ENCODE measurements at places on chromosomes 16 and 17.

- DNase-seq, result no peak
Observed at GRCh38 chr17:68693896-68694295, 92.7 kb upstream of the FAM20A start.

GRCh38 chr16:14669776-14670175 is 24.3 kb downstream of the PLA2G10 start:
- no peak for DNase-seq

- DNase-seq, result no peak
Observed at GRCh38 chr17:44384281-44384822, 5.1 kb downstream of the ITGA2B start.

DNA sequence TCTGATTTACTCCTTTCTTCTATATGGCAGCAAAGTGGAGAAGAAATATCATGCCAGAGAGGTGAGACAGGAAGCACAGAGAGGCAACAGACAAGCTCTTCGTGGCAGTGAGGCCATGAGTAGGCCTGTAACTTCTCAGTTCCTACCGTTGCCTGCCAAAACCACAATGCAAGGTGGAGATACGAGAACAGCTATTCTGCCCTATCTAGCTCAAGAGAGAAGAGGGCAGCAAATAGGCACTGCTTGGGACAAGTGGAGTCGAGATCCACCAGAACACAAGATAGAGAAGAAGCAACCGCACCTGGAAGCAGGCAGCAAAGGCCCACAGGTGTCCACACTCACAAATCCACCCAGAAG is 24.8 kb downstream of the RANBP10 start:
- no peak for DNase-seq

GRCh38 chr16:20960899-20961298 is 60.3 kb downstream of the LYRM1 start:
- DNase-seq, result no peak

DNA sequence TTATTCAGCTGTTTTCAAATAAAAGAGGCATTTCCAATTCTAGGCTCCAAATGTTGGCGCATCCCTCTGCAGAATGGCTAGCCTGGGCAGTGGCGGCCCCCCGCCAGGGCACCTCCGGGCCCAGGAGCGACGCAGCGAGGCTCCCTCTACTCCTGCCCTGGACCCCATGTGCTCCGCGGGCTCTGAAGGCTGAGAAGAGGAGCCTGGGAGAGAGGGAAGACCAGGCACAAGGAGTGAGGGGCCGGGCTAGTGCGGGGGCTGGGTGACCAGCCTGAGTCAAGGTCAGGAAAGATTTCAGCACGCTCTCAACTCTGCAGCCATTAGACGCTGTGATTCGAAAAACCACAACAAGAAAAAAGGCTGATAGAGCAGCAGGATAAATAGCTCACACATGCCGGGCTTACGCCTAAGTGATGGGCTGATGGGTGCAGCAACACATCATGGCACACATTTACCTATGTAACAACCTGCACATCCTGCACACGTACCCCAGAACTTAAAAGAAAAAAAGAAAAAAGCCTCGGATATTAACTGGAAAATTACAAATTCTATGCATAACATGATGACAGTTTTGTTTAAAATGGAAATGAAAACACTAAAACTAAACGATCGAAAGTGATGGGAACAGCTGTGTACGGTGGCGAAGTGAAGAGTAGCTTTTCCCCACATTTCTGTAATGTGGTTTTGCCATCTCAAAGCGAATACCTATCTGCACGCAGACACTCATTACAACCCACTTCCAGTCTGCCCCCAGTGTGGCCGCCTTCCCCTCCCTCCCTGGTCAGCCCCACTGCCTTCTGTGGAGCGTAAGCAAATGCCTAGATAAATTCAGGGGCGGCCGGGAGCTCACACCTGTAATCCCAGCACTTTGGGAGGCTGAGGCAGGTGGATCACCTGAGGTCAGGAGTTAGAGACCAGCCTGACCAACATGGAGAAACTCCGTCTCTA is 44.4 kb downstream of the MAP1LC3B start:
- DNase-seq, result no peak

- DNase-seq, result no peak
Observed at GRCh38 chr16:89000207-89000959, 23.4 kb upstream of the CBFA2T3 start.

DNA sequence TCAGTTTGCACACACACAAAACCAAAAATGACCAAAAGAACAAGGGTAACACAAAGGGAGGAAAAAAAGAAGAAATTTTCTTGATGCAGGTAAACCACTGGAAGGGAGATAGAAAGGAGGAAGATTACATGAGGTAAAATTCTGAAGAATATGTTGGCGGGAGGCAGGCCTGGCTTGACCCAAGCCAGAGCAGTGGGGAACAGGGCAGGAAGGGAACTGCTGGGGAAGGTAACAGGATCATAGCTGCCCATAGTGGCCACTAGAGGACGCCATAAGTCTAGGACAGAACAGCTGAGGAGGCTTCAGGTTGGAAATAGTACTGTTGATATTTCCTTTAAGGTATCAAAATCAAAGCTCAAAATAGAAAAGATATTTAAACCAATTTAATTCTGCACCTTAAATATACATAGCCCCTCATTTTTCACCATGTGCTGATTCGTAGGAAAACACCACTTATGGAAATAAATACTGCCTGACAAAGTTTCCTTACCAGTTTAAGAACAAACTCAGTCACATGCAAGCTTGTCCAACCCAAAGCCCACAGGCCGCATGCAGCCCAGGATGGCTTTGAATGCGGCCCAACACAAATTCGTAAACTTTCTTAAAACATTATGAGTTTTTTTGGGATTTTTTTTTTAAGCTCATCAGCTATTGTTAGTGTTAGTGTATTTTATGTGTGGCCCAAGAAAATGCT is 15.5 kb downstream of the VPS35 start:
- peak; percentile 74 for DNase-seq

DNA sequence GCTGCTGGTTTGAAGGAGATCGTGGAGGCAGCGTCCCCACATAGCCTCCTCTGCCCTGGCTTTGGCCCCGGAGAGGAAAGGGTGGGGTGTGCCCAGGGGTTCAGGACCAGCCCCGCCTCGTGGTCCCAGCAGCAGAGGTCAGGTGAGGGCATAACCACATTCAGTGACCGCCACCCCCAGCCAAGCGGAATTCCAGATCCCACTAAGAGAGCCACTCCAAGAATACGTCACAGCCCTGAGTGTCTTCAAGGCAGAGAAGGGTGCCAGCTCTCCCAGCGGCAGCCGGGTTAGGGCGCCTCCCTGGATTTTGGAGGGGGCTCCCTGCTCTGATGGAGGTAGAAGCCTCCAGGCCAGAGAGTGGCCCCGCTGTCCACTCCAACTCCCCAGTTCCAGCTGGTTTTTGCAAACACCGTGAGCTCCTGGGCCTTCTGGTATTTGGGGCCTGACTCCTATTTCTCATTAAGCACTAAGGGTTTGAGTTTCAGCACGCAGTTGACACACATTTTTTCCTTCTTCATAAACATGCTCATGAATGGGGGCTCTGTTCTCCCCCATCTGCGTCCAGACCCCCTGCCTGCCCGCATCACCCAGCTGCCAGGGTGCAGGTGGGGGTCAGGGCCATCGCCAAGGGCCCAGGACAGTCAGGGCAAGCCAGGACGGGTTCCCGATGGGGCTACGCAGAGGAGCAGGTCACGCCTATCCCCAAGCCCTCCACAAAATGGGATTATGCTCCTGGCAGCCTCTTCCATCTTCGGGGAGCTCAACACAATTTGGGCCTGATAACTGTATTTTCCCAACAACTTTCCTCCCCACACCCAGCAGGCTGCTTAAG is 98.4 kb upstream of the PLCG2 start:
- DNase-seq, result no peak

GRCh38 chr17:3621146-3621720 is 12.0 kb upstream of the TRPV1 start:
- DNase-seq, result no peak

GRCh38 chr17:50139950-50140885 is 10.3 kb upstream of the SAMD14 start:
- peak; percentile 82 for DNase-seq

GRCh38 chr16:85151603-85152413 is 39.5 kb upstream of the CIBAR2 start:
- no peak for DNase-seq

DNA sequence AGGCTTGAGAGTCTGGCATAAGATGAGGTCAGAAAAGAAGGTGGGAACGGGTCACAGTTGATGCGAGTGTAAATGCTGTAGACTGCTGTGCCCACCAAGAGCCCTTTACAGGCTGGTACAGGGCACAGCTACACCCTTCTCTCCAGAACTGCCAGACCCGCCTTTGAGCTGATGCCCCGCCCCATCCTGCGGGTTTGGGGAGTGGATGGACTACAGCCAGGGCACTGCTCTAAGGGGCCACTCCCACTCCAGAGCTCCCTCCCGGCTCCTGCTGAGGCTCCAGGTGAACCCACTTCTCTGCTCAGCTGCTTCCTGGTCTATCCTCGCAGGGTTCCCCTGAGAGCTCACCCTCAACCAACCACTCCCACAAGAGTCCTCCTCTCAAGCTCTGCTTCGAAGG is 12.3 kb downstream of the MEIOB start:
- no peak for DNase-seq

DNA sequence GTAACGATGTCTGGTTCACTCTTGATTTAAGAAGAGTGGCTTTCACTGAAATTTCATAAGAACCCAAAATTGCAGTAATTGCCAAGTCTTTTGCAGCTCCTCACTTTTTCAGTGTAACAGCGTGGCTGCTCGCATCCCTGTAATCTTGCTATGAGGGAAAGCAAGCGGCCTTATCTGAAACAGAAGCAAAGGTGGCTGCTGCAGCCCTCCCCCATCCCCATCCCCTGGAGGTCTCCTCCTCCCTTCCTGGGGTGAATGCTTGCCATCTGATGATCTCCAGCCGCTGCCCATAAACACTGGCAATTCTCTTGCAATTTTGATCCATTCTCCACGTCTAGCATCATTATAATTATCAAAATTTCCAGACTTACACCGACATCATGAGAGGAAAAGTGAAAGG is 182.5 kb upstream of the ASIC2 start:
- DNase-seq, result no peak

DNA sequence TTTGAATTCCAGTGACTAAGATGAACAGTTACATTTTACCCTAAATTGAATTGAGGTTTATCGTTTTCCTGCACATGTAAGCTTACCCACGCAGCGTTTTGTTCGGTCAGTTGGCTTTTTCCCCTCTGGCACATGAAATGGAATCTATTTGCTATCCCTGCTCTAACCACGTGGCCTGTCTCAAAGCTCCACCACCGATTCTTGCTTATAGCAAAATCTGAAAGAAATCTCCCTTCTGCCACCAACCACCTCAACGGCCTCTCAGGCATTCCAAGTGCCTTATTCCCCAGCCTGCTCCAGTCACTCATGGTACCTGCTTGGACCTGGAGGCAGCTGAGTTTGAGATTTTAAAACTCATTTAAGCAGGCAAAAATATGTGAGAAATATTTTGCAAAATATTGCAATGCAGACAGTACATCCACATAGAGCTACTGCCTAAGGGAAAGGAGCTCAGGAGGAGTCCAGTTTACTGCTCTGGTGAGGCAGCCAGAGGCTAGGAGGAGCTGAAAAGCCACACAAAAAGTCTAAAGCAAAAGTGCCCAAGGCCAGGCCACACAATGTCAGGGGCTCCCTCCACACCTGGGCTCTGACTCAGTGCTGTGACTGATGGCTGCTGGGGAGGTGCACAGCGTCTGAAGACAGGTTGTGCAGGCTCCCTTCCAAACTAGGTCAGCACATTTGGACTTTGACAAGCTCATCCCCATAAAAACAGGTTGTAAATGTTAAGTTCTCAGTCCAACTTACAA is 26.4 kb downstream of the ARHGAP17 start:
- peak; percentile 26 for DNase-seq

GRCh38 chr17:7173687-7174602 is 5.2 kb downstream of the ASGR1 start:
- peak; percentile 67 for DNase-seq

DNA sequence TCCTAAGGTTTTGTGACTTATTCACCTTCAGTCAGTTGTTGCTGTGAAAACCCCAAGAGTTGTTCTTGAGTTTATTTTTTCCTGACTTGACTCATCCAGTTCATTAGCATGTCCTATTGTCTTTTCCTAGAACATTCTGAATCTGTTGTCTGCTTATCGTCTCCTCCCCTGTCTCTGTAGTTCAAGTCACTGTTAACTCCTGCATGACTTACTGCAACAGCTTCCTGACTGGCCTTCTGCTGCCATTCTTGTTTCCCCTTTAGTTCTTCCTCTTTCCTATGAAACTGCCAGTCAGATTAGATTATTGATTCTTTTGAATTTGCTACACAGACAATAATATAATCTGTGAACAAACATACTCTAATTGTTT is 161.5 kb downstream of the FTO start:
- peak; percentile 29 for DNase-seq

GRCh38 chr16:4639899-4640509 is 15.4 kb downstream of the MGRN1 start:
- DNase-seq, result no peak

DNA sequence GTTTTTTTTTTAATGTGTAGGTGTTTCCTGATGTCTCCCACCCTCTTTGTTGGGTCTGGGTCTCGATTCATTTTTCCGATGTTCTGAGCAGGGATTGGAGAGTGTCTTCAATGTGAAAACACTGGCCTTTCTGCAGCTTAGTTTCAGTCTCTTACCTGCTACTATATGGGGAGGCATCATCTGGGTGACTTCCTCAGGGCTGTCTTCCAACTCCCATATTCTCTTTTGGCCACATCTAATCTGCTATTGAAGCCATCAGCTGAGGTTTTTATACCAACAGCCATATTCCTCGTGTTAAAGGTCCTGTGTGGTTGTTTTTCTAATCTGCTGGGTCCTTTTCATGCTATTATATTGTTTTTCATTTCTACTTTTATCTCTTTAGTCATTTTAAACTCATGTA is 13.2 kb upstream of the SSTR5 start:
- DNase-seq, result no peak

DNA sequence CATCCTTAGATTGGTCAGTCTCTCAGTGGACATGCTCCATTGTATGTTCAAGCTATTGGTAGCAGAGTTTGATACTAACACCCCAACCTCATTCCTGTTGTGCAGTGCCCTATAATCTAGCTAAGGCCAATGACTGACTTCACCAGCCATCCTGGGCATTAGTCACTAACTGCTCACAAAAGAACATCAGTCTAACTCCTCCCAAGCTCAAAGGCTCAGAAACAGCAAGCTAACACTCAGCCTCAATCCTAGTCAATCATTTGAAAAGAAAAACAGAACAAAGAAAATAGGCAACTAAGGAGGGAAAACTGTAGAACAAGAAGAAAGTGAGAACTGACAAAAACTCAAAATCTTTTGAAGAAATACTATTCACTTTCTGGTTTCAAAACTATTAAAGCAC is 199.1 kb upstream of the C17orf78 start:
- DNase-seq, result no peak
